Naive thymus-derived CD8-positive, alpha-beta T cell (primary cell): ENCODE measurements at places on chromosomes 5 and 9. TPM values are rescaled to one million over a fixed set of nuclear protein-coding genes. Genes with fewer than 3 reads are reported as not detected.

DNA sequence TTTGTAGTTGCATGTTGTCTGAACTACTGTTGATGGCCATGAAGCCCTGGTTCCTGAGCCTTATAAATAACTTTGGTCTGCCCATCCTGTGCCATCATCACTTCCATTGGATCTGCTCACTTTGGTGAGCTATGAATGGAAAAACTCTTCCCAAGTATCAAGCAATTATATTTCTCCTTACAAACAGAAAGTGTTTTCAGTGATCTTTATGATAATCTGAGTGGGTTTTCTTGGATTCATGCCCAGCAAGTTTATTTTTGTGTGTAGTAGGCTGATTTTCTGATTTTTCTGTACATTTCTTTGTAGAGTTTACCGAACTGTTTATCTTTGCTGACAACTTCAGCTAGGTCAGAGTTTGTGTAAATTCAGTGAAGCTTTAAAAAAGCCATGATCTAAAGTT is 31.0 kb downstream of the CAMK4 start:
- peaks cover 15% of the 10 kb centered on the region for H3K36me3 ChIP-seq
- H3K4me3 ChIP-seq = peak overlapping the region; percentile 61
- H3K27me3 ChIP-seq = no peaks in the 10 kb centered on the region
- H3K27ac ChIP-seq = peak overlapping the region; percentile 93

- no peak for DNase-seq
- no peak overlapping the region for H3K4me3 ChIP-seq
- peaks cover 23% of the 10 kb centered on the region for H3K4me1 ChIP-seq
- peaks cover 13% of the 10 kb centered on the region for H3K36me3 ChIP-seq
- H3K27me3 ChIP-seq = no peaks in the 10 kb centered on the region
- no peak overlapping the region for H3K27ac ChIP-seq
Measured at GRCh38 chr5:65695162-65695755, 26.6 kb downstream of the SGTB start.

DNA sequence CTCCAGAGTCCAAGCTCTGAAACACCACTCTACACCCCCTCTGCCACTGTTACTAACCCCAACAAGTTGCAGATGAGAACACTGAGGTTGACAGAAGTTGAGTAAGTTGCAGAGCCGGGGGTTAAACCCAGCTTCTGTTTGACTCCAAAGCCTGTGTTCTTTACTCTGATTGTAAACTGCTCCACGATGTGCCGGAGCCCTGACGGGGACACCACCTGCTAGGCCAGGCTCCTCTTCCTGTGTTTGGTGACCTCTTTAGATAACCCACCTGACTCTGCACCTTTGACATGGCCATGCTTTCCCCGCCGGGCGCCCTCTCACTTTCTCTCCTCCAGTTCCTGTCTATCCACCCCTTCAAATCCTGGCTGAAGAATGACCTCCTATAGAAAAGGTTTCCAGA is 96.7 kb downstream of the PAX5 start:
- H3K36me3 ChIP-seq = no peaks in the 10 kb centered on the region
- no peak overlapping the region for H3K4me3 ChIP-seq
- peaks cover 15% of the 10 kb centered on the region for H3K4me1 ChIP-seq
- peaks cover under 1% of the 10 kb centered on the region for H3K27me3 ChIP-seq
- no peak overlapping the region for H3K27ac ChIP-seq
- no peak for DNase-seq

GRCh38 chr5:52898961-52899680 is 90.0 kb upstream of the ITGA2 start:
- H3K27me3 ChIP-seq = no peaks in the 10 kb centered on the region
- no peak overlapping the region for H3K4me3 ChIP-seq
- peaks cover 13% of the 10 kb centered on the region for H3K36me3 ChIP-seq

DNA sequence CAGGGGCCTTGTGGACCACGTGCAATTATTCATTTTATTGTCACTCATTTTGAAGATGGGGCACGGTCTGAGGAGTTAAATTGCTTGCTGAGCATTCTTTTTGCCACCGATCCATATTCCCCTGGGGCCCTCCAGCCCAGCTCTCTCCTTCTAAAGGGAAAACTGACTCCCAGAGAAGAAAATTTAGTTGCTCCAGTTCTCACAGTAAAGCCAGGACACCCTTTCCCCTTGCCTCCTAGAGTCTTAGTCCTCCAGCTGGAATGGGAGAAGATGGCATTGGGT is 1.0 kb upstream of the PANK3 start:
- no peaks in the 10 kb centered on the region for H3K27me3 ChIP-seq
- peak overlapping the region; percentile 99 for H3K27ac ChIP-seq
- H3K36me3 ChIP-seq = no peaks in the 10 kb centered on the region
- H3K4me1 ChIP-seq = peaks cover 40% of the 10 kb centered on the region
- peak overlapping the region; percentile 89 for H3K4me3 ChIP-seq
- no peak for DNase-seq

DNA sequence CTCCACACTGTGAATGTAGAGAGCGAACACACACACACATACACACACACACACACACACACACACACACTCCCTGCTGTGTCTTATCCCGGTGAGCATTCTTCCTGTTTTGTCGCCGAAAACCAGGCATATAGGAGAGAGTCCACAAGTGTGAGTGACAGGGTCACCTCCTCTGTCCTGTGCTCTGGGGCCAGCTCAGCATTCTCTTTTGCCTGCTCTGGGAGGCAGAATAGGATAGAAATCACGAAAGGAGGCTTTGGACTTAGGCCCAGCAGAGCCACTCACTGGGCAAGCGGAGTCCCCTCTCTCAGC is 3.0 kb downstream of the LAMC3 start:
- DNase-seq = no peak
- H3K4me3 ChIP-seq = no peak overlapping the region
- no peak overlapping the region for H3K27ac ChIP-seq
- H3K27me3 ChIP-seq = peaks cover 22% of the 10 kb centered on the region
- H3K36me3 ChIP-seq = no peaks in the 10 kb centered on the region

DNA sequence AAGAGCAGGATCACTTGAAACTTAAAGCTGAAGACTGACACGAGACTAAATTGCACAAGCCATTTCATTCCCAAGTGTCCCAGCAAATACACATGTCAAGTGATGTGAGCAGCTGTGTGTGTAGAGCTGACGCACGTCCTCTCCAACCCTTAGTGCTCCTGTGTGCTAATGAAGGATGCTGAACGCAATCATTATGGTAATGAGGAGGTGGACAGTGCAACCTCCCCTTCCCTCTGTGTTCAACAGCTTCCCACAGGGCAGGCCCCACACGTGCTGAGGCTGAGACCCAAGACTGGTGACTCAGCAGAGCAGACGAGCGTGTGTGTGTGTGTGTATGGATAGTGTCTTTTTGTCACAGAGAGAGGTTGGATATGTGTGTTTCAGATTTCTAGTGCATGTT is 702.1 kb downstream of the SEMA5A start:
- H3K4me3 ChIP-seq = no peak overlapping the region
- no peak for DNase-seq
- no peaks in the 10 kb centered on the region for H3K4me1 ChIP-seq
- no peaks in the 10 kb centered on the region for H3K27me3 ChIP-seq
- no peaks in the 10 kb centered on the region for H3K36me3 ChIP-seq

DNA sequence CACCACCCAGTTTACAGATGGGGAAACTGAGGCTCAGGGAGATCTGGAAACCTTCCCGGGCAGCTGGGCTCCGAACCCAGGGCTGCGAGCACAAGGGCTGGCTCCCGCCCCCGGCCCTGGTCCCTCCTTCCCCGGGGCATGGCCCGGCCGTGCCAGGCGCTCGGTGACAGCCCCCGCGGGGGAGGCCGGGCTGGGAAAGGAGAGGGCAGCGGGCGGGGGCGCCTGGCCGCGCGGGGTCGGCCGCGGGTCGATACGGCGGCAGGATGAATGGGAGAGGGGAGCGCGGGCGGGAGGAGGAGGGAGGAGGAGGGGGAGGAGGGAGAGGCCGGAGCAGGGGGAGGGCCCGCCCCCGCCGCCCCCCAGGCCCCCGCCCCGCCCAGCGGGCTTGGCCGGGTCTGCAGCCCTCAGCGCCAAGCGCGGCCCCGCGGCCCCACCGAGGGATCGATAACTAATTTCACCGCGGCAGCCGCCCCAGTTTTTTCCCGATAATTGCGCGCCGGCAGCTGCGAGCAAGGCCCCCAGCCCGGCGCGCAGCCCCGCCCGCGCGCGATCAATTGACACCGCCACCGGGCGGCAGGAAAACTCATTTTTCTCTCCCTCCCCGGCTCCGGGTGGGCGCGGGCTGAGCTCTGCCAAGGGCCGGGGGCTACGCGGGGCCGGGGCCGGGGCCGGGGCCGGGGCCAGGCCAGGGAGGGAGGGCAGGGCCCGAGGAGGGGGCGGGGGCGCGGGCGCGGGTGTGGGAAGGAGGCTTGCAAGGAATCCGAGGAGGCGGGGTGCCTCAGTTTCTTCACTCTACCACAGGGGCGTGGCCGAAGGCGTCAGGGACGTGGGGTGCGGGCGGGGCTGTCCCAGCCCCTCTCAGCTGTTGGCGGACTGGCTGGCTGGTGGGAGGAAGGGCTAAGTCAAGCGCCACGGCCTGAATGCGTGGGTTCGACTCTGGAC is 52.1 kb downstream of the C9orf50 start:
- H3K27ac ChIP-seq = peak overlapping the region; percentile 83
- H3K4me3 ChIP-seq = peak overlapping the region; percentile 83
- H3K4me1 ChIP-seq = peaks cover 17% of the 10 kb centered on the region
- H3K36me3 ChIP-seq = no peaks in the 10 kb centered on the region
- DNase-seq = peak; percentile 26
- peaks cover 26% of the 10 kb centered on the region for H3K27me3 ChIP-seq

GRCh38 chr5:141330299-141331080 is at the start of gene PCDHGA1:
TSS of gene PCDHGA1 (plus strand) at chr5:141330514.
- H3K4me1 ChIP-seq = peaks cover 8% of the 10 kb centered on the region
- H3K4me3 ChIP-seq = no peak within 1 kb of the TSS
- no peak for DNase-seq
- no peak within 1 kb of the TSS for H3K27ac ChIP-seq

- no peak overlapping the region for H3K4me3 ChIP-seq
- no peak for DNase-seq
- H3K36me3 ChIP-seq = no peaks in the 10 kb centered on the region
- no peaks in the 10 kb centered on the region for H3K27me3 ChIP-seq
- H3K4me1 ChIP-seq = no peaks in the 10 kb centered on the region
Measured at GRCh38 chr5:146042628-146043279, 62.6 kb downstream of the PLAC8L1 start.

- H3K27ac ChIP-seq = peak overlapping the region; percentile 17
- H3K4me3 ChIP-seq = no peak overlapping the region
- no peak for DNase-seq
- peaks cover 17% of the 10 kb centered on the region for H3K4me1 ChIP-seq
- no peaks in the 10 kb centered on the region for H3K27me3 ChIP-seq
Measured at GRCh38 chr5:149486726-149487635, 64.3 kb downstream of the CSNK1A1 start.

DNA sequence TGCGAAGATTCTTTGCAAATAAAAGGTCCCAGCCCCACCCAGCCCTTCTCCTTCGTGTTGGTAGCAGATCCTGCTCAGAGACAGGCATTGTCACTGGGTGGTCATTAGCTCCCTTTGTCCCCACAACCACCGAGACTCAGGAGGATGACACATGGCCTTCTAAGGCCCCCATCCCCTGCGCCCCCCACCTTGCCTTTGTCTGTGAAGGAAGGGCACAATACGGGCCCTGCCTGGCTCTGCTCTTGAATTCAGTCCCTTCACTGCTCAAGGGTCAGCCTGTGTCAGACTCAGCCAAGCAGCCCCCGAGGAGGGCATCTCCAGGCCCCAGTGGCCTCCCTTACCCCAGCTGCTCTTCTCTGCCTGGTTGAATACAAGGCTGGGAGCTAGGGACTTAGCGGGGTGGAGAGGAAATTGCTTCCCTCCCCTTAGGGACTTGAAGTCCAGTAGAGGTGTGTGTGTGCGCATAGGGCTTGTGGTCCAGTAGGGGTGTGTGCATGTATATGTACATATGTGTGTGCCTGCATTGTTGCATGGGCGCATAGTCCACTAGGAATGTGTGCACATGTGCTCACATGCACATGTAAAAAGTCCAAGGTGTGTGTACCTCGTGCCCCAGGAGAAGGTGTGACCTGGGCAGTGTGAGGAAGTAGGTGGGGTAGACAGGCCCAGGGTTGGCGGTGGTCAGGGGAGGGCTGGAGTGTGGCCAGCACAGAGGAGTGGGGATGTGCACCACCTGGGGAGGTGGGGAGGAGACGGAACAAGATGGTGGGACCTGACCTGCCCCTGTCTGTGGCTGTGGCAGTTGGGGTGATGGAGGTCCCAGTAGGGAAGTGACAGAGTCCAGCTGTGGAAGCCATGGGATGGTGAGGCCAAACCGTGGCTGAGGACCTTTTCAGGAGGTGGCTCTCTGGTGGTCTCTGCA is 59.1 kb downstream of the PHF2 start:
- peaks cover 21% of the 10 kb centered on the region for H3K36me3 ChIP-seq
- no peaks in the 10 kb centered on the region for H3K27me3 ChIP-seq
- no peak for DNase-seq
- no peak overlapping the region for H3K4me3 ChIP-seq
- peaks cover 2% of the 10 kb centered on the region for H3K4me1 ChIP-seq
- H3K27ac ChIP-seq = peak overlapping the region; percentile 7

GRCh38 chr9:138066049-138066448 is 188.5 kb downstream of the CACNA1B start:
- H3K4me1 ChIP-seq = no peaks in the 10 kb centered on the region
- DNase-seq = no peak
- H3K27ac ChIP-seq = no peak overlapping the region
- peaks cover 20% of the 10 kb centered on the region for H3K27me3 ChIP-seq
- H3K4me3 ChIP-seq = no peak overlapping the region

DNA sequence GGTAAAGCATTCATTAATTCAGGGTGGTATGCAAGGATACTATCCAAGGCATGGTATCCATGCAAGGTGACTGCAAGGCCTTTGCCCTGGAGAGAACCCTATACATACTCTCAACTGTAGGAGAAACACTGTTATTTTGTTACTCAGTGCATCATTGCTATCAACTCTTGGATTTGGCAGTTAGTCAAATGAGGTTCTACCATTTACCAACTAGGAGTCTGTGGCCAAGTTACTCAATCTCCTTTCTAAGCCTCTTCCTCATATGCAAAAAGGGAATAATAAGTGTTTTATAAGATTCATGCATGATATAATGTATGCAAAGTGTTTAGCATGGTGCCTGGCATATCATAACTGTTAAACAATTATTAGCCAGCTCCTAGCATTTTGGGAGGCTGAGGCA is 4.0 kb downstream of the PCDHGC3 start:
- H3K4me1 ChIP-seq = peaks cover 39% of the 10 kb centered on the region
- H3K27ac ChIP-seq = no peak overlapping the region
- H3K27me3 ChIP-seq = peaks cover 84% of the 10 kb centered on the region
- no peaks in the 10 kb centered on the region for H3K36me3 ChIP-seq

- DNase-seq = no peak
- no peak overlapping the region for H3K27ac ChIP-seq
- H3K4me3 ChIP-seq = no peak overlapping the region
- no peaks in the 10 kb centered on the region for H3K4me1 ChIP-seq
Measured at GRCh38 chr5:8908055-8908683, 637.7 kb downstream of the SEMA5A start.

The IL13 gene
- not detected for polyA plus RNA-seq

The MATR3 gene
- polyA plus RNA-seq = 351 TPM

The FCHSD1 gene
- 9.4 TPM for polyA plus RNA-seq

The MEIKIN gene
- not detected for polyA plus RNA-seq

The UNC13B gene
- 0.60 TPM for polyA plus RNA-seq

The GRIN3A gene
- 0.05 TPM for polyA plus RNA-seq

The MTMR12 gene
- 14.2 TPM for polyA plus RNA-seq

The INSL6 gene
- not detected for polyA plus RNA-seq
